ENCODE measurements at places on chromosomes 6 and 20.

GRCh38 chr6:52331793-52332457, 30.0 kb upstream of the PAQR8 start:
- no peak for DNase-seq

GRCh38 chr6:137471497-137471896, 22.7 kb downstream of the OLIG3 start:
- DNase-seq, result no peak

DNA sequence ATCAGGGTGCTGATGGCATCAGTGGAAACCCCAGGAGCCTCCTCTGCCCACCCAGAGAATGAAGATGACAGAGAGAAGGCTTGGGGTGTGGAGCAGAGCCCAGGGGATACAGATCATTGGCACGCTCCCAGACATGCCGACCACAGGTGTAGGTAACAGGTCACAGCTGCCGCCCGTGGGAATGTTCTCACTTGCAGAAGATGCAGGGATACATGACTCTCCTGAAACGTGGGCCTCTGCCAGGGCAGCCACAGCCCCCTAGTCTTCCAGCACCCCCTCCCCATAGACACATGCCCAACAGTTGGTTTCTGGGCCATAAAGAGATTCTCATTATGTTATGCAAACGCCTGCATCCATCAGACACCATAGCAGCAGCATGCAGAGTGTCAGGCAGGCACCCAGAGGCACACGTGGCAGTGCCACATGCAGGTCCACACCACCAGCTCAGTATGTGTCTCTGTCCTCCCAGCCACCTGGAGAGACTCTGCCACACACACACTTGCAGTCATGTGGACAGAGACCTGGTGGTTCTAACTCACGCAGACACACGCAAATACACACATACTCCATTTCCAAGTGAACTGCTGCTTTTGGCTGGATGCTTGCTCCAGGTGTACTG, 45.5 kb downstream of the LRFN2 start:
- DNase-seq, result no peak

DNA sequence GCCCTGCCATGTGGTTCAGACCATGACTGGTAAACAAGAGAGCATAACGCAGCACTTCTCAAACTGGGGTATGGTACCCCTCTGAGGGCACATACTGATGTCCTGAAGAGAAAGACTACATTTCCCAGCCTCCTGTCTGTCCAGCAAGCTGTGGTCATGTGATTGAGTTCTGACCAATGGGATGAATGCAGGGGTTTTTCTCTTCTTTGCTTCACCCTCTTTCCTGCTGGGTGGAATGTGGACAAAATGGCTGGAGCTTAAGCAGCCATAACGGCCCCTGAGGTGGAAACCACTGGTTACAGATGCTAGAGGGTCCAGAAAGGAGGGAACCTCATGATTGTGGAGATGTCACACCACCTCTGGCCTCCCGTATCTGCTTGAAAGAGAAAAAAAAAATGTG, 19.4 kb upstream of the KCNB1 start:
- no peak for DNase-seq

DNA sequence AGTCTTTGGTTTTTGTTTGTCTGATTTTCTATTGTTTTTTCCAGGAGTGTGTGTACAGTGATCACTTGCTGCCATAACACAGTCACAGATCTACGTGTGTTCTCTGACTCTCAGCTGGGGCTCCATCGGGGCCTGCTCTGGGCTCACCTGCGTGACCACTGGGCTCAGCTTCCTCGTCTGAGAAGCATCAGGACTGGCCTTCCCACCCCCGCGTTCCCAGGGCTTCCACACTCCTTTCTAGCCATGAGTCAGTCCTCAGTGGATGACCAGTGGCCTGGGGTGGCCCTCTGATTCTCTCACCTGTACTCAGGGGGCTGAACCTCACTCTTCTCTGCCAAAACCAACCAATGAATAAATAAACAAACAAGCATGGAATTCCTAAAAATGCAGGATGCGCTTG, 14.5 kb downstream of the THBS2 start:
- no peak for DNase-seq

DNA sequence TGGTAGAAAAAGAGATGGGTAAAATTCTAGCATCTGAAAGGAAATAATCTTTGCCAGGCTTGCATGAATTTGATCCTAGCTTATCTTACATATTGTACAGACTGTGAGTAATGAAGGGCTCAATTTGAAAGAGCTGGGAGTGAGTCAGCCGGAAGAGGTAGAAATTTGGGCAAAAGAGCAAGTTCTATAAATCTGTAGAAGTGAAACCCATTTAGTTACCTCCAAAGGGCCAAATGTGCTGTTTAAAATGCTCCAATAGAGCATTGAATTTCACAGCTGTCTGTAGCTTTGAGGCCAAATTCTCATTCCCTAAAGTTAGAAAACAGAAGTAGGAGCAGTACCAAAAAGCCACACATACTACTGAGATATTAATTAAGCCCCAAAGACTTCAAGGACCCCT, 466.1 kb downstream of the BTBD3 start:
- DNase-seq, result no peak

- DNase-seq, result no peak
These were observed 1.1 kb downstream of the RNF114 start for GRCh38 chr20:49937027-49937929.

- DNase-seq, result no peak
These were observed 170.7 kb downstream of the ERMARD start for GRCh38 chr6:169921853-169922824.

GRCh38 chr6:128172081-128172480, 271.2 kb upstream of the THEMIS start:
- DNase-seq, result no peak

- no peak for DNase-seq
These were observed 40.1 kb downstream of the ITPR3 start for GRCh38 chr6:33661106-33661838.

DNA sequence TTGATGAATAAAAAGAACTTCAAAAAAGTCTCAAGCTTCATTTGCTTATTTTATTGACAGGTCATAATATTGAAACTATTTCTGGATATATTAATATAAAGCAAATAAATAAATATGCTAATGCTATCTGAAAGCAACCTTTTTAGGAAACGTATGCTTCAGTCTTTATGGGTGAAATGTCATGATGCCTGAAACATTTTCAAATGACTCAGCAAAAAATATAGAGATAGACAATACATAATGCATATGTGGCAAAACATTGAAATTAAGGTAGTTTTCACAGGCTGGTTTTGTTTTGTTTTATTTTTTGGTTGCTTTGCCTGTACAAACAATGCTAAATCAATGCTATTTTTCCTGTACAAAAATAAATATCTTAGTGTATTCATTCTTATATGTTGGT, 194.4 kb upstream of the PLCB4 start:
- DNase-seq, result no peak

GRCh38 chr6:14396826-14397517, 279.4 kb downstream of the CD83 start:
- no peak for DNase-seq

- DNase-seq, result no peak
These were observed 15.6 kb upstream of the MAPRE1 start for GRCh38 chr20:32804022-32804715.

DNA sequence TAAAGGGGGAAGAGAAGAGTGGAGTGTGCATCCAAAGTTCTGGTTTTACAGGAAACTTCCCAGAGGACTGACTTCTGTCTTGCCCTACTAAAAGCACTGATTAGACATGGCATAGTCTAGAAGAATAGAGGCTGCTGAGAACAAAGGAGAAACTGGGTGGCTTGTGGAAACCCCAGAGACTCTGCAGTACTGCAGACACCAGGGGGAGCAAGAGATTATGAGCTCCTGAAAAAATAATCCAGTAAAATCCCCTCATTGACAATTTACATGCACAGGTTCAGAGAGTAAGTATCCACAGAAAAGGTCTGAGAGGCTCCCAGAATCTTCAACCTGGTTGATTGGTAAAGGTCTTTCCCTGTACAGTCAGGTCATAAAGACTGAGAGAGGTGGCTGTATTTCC, 48.7 kb upstream of the CLVS2 start:
- DNase-seq, result no peak

- no peak for DNase-seq
These were observed 520.8 kb downstream of the EPM2A start for GRCh38 chr6:145214570-145214969.

- no peak for DNase-seq
These were observed 110.6 kb downstream of the SULF2 start for GRCh38 chr20:47674686-47675085.

DNA sequence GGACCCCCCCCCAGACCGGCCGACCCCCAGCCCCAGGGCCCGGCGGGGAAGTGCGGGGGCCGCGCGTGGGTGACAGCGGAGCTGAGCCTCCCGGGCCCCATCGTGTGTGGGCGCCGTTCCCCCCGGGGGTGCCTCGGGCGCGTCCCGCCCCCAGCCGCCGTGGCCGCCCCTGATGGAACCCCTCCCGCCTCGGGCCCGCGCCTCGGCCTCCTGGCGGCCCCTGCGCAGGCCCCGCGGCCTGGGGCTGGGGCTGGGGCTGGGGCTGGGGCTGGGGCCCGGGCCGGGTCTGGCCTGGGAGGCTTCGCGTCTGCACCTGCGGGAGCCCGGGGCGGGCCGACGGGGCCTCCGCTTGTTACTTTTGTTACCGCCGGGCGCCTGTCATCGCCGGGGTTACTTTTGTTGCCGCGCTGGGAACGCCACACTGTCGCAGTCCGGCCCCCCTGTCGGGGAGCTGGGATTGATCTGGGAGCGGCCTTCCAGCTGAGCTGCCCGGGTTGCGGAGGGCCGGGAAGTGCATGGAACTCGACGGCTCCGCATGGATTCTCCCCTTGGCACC, 598 bp downstream of the OGFR start:
- DNase-seq, result no peak

GRCh38 chr6:22142856-22143255, 154.0 kb downstream of the PRL start:
- DNase-seq, result no peak

DNA sequence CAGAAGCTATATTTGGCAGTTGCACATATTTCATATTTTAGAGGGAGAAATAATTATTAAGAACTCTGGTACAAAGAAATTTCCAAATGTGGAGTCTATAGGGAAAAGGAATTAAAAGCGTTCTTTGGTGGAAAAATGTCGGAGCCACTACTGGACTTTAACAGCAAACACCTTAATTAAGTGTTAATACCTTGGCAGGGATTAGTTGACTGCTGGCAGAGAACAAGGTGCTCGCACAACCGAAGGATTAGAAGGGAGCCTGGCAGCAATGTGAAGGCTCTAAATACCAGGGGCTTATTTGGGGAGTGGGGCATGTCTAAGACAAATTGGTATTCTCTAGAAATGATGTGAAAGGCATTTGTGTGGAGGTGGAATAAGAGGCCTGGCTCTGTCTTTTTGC, 98.9 kb downstream of the PAK5 start:
- DNase-seq, result no peak

- DNase-seq, result no peak
These were observed 547 bp downstream of the SAMD5 start for GRCh38 chr6:147508866-147509608.

GRCh38 chr6:17957086-17957485, 30.3 kb downstream of the KIF13A start:
- no peak for DNase-seq

DNA sequence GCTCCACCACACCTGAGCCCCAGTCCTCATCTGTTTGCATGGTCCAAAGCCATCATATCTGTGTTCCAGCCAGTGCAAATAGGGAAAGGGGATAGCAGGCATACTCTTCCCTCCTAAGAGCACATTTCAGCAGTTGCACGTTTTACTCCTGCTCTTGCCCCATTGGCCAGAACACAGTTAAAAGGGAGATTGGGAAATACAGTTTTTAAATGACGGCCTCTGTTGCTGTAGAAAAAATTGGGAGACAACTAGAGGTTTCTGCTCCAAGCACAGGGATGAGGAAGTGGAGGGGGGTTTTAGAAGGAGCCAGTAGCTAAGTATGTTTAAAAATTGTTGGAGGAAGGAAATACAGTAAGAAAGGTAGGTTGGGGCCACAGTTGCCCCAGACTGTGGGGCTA, 14.6 kb upstream of the STK35 start:
- no peak for DNase-seq

DNA sequence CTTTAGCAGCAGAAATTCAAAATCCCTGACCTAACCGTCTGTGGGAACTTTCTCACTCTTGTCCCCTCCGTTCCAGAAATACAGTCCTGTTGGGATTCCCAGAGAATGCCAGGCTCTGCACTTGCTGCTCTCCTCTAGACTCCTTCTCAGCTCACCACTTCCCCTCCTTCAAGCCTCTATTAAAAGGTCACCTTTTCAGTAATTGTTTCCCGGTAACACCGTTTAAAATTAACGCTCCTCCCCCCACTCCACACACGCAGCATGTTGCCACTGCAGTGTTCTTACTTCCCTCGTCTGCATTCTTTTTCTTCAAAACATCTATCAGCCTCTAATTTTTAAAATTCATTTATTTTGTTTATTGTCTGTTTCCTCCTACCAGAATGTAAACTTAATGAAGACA, 48.6 kb upstream of the LGSN start:
- no peak for DNase-seq

- DNase-seq, result no peak
These were observed 582.1 kb upstream of the HTR1E start for GRCh38 chr6:86355271-86355670.

- DNase-seq, result no peak
These were observed 293.5 kb downstream of the ARHGAP18 start for GRCh38 chr6:129416337-129416990.

GRCh38 chr20:20217621-20218020, 150.3 kb upstream of the INSM1 start:
- no peak for DNase-seq

- no peak for DNase-seq
These were observed 42.1 kb downstream of the SLC35A1 start for GRCh38 chr6:87514831-87515230.

DNA sequence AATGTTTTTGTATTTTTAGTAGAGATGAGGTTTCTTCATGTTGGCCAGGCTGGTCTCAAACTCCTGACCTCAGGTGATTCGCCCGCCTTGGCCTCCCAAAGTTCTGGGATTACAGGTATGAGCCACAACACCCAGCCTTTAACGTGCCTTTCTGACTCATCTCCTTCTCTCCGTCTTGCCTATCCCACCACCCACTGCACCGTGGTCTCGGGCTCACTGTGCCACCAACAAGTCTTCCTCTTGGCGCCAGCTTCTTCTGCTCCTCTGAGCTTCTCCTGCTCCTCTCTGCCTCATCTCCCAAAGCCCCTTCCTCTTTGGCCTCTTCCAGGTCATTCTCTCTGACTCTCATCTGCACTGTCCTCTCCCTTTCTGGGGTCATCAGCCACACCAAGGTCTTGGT, 41.0 kb downstream of the TMEM242 start:
- DNase-seq, result no peak

DNA sequence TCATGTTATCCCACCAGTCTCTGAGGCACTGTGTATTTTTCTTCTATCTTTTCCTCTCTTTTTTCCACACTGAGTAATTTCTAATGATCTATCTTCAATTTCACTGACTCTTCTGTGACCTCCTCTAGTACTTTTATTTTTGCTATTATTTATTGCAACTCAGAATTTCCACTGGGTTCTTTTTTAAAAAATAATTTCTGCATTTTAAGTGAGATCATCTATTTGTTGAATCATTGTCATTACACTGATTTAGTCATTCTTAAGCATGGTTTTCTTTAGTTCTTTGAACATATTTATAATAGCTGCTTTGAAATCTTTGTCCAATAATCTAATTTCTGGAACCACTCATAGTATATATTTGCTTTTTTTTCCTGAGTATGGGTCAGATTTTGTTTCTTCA, 96.7 kb upstream of the SLC22A16 start:
- no peak for DNase-seq

- no peak for DNase-seq
These were observed 23.9 kb downstream of the TRERF1 start for GRCh38 chr6:42427871-42428270.
